Activated CD4-positive, alpha-beta T cell treated with anti-CD3 and anti-CD28 coated beads for 4 hours (primary cell): ENCODE measurements at places on chromosomes 2 and 18.

DNA sequence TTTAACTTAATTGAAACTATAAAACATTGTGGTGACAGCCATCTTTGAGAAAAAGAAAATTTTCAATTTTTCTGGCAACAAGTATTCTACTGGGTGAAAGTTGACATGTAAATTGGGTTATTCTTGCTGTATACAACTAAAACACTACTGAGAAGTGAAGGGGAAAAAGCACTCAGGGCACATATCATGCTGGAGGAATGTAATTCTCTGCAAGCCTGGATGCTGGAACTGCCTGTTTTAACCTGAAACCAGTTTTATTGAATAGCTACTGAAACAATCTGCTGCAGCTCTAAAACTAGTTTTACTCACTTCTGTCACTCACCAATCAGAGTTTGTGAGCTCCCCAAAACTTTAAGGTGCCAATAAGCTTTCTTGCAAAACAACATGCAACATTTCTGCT lies 1136.0 kb downstream of the LRP1B start:
- DNase-seq: no peak

DNA sequence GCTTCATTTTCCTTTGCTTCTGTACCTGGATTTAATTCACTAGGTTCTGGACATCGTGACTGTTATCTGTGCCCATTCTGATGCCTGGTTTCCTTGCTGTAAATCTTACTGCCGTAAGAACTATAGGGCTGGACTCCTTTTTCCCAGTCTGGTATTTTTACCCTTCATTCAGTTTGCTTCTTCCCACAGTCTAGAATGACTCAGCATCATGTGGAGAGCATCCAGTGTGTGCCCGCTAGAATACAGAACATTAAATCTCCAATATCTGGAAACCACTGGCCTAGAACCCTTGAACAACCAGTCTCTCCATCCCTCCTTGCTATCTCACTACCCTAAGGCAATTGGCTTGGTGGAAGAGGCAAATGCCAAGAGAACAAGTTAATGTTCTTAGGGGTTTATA lies 1075.4 kb upstream of the ZEB2 start:
- DNase-seq: no peak

DNA sequence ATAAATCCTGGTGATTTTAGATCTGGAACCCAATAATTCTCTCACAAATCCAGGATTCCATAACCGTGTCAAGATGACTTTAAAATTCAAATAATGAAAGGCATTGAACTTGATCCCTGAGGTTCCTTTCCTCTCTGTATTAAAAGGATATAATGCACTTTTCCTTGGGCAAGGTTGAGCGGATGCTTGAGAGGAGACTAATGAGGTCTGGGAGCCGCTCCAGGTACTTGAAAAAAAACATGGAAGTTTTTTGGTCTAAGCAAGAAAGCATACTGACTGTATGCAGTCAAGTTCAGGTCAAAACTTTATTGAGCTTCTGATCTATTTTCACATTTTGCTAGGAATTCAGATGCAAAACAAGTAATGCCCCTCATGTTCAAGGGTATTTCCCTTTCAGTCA lies 318.5 kb downstream of the RAD51AP2 start:
- DNase-seq: no peak

DNA sequence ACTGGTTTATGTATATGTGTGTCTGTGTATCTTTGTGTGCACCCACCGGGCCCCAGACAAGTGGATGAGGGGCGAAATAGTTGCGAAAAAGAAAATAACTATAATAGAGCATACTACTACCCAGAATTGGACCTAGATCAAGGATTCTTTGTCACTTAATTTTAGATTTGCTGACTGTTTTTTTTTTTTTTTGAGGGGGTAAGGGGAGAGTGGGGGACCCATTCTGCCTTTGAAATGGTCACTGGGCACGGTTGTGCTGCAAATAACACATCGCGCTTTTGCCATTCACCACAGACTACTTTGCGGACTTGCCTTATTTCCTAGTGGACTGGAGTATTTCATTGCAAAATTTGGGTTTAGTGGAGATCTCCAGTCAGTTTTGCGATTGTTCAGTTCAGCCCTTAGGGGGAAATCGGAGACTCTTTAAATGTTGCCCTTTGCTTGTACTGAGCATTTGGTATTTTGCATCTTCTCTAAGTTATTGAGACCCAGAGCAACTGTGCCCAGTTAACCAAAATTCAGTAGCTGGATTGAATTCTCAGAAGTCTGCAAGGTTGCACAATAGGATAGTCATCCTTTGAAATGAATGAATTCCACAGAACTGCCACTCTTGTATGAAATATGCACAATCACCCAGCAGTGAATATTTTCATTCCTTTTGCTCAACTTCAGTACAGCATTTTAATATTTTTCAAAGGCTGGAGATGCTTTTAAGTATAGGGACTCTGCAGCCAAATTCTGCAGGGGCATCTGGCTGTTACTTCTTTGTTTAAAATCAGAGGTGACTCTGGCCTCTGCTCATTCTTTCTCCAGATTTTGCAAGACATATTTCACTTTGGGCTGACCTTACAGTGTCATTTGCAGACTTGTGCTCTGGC lies 2.9 kb downstream of the TRIB2 start:
- DNase-seq: no peak

GRCh38 chr2:51706220-51706619 lies 674.3 kb upstream of the NRXN1 start:
- no peak for DNase-seq

DNA sequence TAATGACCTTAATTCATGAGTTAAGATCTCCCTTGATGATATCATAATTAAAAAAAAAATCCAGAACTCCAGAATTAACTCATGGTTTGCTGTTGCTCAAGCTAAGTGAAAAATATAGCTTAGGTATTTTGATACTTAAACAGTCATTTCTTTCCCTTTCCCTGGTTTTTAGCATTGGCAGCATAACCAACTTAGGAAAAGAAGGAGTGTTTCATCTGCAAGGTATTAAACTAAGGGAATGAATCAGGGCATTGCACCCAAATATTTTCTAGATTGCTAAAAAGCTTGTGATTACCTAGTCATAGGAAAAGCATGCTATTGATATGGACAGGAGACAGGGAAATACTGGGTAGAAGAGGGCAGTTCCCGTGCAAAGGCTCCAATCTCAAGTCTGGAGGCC lies 207.2 kb downstream of the LRP1B start:
- DNase-seq: no peak

- no peak for DNase-seq
Measured at GRCh38 chr18:79871026-79871390, 73.3 kb downstream of the KCNG2 start.

DNA sequence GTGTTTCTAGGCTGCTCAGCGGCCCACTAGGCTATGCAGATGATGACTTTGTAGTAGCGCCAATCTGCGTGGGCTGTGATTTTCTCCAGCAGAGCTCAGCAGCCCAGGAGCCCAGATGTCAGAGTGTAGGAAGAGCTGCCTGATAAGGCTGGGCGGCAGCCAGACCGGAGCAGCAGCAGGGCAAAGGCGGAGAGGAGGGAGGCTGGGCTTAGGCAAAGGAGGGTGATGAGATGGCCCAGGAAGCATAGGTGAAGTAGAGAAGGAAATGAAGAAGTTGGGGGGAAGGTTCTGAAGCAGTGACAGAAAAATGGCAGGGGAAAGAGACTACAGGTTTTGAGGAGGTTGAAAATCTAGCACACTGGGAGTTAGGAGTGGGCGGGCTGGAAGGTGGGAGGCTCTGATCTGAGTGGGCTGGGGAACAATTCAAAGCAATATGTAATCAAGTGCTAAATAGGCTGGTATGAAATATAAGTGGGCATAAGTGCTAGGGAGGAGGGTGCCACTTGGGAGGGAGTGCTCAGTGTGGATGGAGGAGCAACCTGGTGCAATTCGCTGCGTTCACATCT lies 50.6 kb upstream of the STPG4 start:
- no peak for DNase-seq

GRCh38 chr2:54522624-54523281 lies 66.6 kb downstream of the SPTBN1 start:
- DNase-seq: peak; percentile 63

DNA sequence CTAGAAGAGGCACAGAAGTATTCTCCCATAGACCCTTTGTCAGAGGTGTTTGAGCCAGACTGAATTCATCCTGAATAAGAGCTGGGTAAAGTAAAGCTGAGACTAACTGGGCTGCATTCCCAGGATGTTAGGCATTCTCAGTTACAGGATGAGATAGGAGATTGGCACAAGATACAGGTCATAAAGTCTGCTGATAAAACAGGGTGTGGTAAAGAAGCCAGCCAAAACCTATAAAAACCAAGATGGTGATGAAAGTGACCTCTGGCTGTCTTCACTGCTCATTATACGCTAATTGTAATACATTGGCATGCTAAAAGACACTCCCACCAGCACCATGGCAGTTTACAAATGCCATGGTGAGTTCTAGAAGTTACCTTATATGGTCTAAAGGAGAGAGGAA lies 364.9 kb upstream of the TMEFF2 start:
- no peak for DNase-seq

DNA sequence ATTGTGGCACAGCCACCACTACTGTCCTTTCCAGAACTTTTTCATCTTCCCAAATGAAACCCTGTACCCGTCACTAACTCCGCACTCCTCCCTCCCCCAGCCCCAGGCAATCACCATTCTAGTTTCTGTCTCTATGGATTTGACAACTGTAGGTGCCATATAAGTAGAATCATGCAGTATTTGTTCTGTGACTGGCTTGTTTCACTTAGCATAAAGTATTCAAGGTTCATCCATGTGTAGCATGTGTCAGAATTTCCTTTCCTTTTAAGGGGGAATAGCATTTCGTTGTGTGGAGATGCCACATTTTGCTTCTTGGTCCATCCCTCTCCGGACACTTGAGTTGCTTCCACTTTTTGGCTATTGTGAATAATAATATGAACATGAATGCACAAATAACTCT lies 842 bp upstream of the CKAP2L start:
- no peak for DNase-seq

DNA sequence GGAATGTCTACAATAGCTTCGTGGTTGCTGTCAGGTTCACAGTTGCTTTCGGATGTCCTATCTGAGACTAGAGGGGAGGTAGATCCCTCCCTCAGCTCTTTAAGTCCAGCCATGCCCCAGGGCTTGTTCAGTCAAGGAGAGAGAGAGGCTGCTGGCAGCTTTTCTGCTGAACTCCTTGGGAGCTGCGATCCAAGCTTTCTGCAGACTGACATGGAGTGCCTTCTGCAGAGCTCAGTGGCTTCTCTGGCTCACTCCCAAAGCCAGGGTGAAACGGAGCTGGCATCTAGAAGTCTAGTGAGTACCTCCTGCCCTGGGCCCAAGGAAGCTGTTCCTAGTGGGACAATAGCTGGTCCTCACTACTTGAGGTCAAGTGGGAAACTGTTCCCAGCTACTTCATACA lies 62.5 kb downstream of the TMEM17 start:
- DNase-seq: no peak

GRCh38 chr18:52499016-52499415 lies 159.0 kb downstream of the DCC start:
- DNase-seq: no peak

- no peak for DNase-seq
Measured at GRCh38 chr2:168848225-168848624, 42.0 kb downstream of the SPC25 start.

GRCh38 chr2:45833968-45834344 lies 182.5 kb downstream of the PRKCE start:
- no peak for DNase-seq

DNA sequence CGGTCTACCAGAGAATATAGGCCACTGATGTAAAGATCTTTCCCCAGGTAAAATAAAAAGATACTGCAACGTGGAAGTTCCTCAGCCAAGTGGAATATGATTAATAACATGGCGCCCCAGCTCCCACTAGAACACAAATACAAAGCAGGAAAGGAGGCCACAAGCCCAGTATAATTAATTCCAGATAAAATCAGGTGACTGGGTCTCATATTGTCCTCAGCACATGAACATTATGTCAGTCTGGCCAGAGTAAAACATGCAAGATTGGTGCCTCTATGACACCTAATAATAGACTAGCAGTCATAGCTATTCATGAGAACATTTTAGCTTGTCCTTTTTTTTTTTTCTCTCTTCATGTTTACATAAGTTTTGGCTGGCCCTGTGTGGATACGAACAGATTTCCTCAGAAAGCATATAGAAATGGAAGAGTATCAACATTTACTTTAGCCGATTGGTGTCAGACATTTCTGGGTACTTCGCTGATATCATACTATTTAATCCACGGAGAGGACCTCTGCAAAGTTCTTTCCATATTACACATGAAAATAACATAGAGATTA lies 523.8 kb upstream of the SETBP1 start:
- no peak for DNase-seq

DNA sequence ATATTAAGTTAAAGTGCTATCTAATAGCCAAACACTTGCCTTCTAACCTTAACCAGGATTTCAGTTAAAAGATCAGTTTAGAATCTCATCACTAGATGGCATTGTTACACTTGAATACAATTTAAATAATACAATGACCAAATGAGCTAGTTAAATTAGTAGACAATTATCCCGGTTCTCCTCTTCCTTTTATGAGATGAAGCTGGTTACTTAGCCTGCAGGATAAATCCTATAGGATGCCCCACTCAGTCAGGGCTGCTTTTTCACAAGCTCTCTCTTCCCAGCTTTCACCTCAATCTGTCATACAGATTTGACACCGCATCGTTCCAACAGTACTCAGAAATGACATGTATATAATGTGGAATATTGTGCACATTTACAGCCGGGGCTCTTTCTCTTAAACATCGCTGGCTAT lies 678.8 kb downstream of the KCNJ3 start:
- no peak for DNase-seq

- peak; percentile 35 for DNase-seq
Measured at GRCh38 chr2:74481961-74482800, 617 bp downstream of the CCDC142 start.

GRCh38 chr2:14615760-14616159 lies 16.8 kb upstream of the LRATD1 start:
- DNase-seq: no peak

GRCh38 chr2:171894612-171894947 lies 536 bp upstream of the SLC25A12 start:
- DNase-seq: no peak

DNA sequence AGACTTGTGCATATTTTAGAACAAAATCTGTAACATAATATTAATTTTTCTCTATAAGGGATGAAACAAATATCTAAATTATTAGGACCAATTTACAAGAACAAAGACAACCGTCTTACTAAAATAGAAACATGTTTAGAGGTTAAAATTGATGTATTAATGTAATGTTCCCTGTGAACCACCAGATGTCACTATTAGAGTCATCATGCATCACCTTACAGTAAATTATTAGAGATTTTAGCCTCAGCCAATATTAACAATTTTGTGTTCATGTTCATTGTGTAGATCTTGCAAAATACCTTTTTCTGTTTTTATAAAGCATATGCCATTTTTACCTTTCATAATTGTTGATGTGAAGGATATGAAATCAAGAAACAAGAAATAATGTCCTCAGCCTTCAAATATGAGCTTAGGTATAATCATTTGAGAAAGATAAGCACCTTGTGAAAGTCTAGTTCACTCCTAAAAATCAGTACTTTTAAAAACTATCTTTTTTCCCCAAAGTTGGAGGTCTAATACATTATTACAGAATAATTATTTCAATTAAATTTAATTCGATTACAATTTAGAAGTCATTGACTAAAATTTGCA lies 344.3 kb upstream of the KCNH7 start:
- DNase-seq: no peak
